GDM1 (cell line): ENCODE measurements at places on chromosomes 4 and X.

DNA sequence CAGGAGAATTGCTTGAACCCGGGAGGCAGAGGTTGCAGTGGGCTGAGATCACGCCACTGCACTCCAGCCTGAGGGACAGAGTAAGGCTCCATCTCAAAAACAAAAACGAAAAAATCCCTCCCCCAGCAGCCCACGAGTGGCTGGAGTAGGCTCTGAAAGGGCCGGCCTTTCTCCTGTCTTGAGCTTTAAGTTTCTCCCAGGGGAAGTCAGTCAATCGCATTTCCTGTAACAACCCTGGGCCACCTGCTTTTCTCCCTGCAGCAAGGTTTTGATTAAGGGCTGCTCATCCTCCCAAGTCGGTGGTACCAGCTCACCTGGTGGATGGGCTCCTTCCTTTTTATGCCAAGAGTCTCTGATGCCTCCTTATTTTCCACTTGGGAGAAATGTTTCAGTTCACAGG lies 2.0 kb upstream of the NYX start:
- no peak for DNase-seq

GRCh38 chr4:10504570-10505179 lies 47.4 kb upstream of the ZNF518B start:
- no peak for DNase-seq

DNA sequence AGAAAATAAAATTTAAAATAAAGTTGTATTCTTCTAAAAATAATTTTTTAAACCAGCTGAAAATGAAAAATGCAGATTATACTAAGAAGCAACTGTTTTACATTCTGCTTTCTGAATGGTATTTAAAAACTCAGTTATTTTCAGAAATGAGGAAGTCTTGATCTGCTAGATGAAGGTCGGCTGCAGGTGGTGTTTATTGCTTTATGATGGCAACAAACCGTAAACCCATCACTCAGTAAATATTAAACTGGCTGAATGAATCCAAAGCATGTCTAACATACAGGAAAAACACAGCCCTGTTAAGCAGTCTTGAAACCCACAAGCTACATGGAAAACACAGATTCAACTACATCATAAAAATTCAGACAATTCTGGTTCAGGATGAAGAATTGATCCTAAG lies 29.3 kb downstream of the DYNLT3 start:
- no peak for DNase-seq

GRCh38 chr4:52704133-52704532 lies 45.0 kb upstream of the USP46 start:
- DNase-seq, result no peak

GRCh38 chrX:148723551-148723950 lies 223.1 kb downstream of the AFF2 start:
- no peak for DNase-seq

GRCh38 chrX:9356846-9357245 lies 108.0 kb upstream of the TBL1X start:
- no peak for DNase-seq

- no peak for DNase-seq
Measured at GRCh38 chr4:89177807-89178206, 66.5 kb downstream of the TIGD2 start.

- DNase-seq, result no peak
Measured at GRCh38 chr4:120207021-120207420, 140.4 kb upstream of the MAD2L1 start.

GRCh38 chr4:159358226-159358625 lies 255.3 kb downstream of the RAPGEF2 start:
- no peak for DNase-seq

GRCh38 chrX:138073626-138074025 lies 507.7 kb downstream of the ZIC3 start:
- DNase-seq, result no peak

DNA sequence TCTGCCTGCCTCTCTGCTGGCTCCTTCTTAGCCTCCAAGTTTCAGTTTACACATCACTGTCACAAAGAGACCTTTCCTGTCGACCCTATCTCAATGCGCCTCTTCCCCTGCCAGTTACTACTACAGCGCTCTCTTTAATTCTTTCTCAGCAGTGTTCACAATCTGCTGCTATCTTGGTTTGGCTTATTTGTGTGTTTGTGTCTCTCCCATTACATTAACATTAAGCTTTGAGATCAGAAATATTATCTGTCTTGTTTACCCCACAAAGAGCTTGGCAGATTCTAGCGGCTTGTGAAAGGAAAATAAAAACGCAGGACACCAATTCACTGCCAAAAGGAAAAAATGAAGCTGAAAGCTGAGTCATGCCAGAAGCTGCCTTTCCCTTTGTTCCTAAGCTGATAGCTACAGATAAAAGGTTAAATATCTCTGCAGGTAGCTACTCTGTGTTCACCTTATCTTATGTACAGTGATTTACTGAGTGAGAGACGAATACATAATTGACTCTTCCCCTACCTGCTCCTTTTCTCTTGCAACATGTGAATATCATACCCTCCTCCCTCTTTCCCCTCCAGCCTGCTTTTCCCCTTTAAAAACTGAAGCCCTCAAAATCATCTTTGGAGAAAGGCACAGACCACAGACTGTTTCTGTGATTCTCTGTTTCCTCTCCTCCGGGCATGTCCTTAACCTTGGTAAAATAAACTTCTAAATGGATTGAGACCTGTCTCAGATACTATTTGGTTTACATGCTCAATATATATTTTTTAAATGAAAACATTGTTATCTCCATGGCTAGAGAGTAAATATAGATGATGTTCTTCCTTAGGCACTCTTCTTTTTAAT lies 19.3 kb upstream of the SLC9A7 start:
- no peak for DNase-seq

- DNase-seq, result no peak
Measured at GRCh38 chr4:168386002-168386401, 67.5 kb upstream of the DDX60 start.

DNA sequence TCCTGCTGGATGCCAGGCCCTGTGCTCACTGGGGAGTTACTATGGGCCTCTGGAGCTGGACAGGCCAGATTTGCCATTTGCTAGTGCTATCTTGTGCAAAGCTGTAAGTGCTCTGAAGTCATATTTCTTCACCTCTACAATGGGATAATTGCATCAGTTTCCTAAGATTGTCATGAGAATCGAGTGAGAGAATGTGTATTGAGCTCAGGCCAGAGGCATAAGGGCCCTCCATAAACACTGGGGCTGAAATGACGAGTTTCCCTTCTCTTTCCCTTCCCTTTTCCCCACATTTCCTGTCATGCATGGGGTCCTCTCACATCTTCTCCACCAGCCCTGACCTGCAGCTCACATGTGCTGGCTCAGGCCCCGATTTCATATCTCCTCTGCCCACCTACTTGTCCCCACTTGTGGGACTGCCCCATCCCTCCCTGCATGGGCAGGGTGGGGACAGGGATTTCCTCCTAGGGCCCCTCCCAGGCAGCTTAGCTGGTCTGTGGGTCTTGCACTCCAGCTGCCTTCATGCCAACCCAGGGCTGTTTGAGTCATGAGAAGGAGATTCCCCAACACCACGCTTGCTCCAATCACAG lies 358.8 kb downstream of the MID1IP1 start:
- no peak for DNase-seq

DNA sequence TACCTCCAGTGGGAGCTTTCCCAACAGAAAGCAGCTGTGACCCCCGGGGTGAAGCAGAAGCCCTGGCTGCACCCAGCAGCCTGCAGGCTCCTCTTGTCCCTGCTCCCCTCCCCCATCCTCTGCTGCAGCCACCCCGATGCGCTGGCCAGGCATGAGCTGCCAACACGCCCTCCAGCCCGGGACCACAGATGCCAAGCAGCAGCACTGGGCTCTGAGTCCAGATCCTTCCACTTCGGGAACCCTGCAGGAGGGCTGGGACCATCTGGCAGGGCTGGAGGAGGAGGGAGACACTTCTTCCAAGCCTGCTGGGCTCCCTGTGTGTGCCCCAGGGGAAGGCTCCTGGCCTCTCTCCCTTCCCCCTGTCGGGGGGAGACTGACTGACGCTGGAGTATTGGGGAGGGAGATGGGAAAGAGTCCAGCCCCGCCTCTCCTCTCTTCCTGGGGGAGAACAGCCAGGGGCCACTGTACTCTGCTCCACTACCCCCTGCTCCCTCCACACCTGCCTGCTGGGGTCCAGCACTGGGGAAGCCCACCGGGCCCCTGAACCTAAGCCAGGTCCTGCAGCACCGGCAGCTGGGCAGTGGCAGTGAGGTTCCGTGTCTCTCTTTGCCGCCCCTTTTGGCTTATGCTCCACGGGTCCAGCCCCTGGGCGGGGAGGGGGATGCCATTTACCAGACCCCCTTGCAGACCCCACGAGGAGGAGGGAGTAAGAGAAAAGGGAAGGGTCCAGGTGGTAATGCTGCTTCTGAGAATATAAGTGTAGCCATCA lies 55.7 kb downstream of the PPP2R2C start:
- no peak for DNase-seq

DNA sequence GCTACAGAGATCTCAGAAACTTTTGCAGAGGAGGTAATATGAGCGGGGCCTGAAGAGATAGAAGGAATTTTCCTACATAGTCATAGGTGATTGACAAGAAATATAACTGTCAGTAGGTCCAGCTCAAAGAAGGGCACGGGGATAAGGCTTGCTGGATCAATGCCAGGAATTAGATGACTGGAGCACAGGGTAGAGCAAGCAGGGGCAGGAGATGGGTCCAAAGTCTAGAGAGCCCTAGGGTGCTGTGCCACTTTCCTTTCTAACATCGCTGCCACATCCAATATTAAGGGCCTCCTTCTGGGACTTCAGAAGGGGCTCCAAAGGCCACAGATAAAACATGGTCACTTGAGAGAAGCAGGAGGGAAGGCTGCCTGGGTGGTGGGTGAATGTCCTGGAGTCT lies 402.2 kb downstream of the MID1IP1 start:
- DNase-seq, result no peak
